ENCODE measurements at places on chromosomes 16 and 17. TPM values are rescaled to one million over a fixed set of nuclear protein-coding genes. Genes with fewer than 3 reads are reported as not detected.

Gene UNK
- total RNA-seq, result 83.6 TPM

Gene SUZ12
- total RNA-seq, result 32.6 TPM

Gene ATP2A1
- 0.63 TPM for total RNA-seq

Gene NPIPB4
- total RNA-seq, result 207 TPM

Gene TEX19
- total RNA-seq, result not detected

Measured in parietal lobe (tissue), 2 donors.